ENCODE measurements at places on chromosomes 5 and 9.

- DNase-seq: no peak
Measured at GRCh38 chr5:81069990-81070389, 109.8 kb downstream of the RASGRF2 start.

GRCh38 chr5:103259705-103260355, 1.3 kb downstream of the MACIR start:
- peak; percentile 47 for DNase-seq

GRCh38 chr5:98843481-98843880, 70.0 kb downstream of the RGMB start:
- no peak for DNase-seq

DNA sequence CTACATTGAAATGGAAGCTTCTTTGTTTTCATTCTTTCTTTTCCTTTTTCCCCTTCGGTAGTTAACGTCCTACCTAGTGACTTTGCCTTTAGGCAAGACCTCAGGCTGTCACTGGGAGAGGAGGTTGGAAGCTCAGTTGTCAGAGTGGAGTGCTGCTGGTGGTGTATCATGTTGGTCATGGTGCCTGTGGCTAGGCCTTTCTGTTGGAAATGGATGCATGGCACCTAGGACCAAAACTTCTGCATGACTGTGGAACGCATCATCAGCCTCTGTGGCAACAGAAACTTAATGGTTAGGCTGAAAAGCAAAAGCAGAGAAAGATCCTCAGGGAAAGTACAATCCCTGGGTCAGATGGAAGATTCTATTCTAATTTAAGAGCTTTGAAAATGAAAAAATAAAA, 57.9 kb downstream of the OSTF1 start:
- peak; percentile 12 for DNase-seq

DNA sequence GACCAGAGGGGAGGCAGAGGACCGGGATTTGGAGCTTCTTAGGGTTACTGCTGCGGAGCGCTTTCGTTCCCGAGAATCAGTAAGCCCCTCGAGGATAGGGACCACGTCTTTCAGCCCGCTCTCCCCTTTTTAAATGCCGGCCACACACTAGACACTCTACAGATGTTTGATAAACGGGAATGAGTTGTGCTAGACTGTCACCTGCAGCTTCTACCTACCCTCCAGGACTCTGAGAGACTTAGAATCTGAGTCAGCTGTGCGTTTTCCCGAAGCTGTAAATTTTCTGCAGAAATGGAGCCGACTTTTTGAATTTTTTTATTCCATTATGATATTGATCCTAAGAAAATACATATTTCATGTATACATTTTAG, 670 bp downstream of the CCDC171 start:
- no peak for DNase-seq

GRCh38 chr5:178201927-178202235, 2.5 kb upstream of the HNRNPAB start:
- no peak for DNase-seq

GRCh38 chr5:61344187-61344944, 12.3 kb downstream of the ZSWIM6 start:
- no peak for DNase-seq

GRCh38 chr9:101848485-101848919, 110.1 kb upstream of the GRIN3A start:
- DNase-seq: no peak

DNA sequence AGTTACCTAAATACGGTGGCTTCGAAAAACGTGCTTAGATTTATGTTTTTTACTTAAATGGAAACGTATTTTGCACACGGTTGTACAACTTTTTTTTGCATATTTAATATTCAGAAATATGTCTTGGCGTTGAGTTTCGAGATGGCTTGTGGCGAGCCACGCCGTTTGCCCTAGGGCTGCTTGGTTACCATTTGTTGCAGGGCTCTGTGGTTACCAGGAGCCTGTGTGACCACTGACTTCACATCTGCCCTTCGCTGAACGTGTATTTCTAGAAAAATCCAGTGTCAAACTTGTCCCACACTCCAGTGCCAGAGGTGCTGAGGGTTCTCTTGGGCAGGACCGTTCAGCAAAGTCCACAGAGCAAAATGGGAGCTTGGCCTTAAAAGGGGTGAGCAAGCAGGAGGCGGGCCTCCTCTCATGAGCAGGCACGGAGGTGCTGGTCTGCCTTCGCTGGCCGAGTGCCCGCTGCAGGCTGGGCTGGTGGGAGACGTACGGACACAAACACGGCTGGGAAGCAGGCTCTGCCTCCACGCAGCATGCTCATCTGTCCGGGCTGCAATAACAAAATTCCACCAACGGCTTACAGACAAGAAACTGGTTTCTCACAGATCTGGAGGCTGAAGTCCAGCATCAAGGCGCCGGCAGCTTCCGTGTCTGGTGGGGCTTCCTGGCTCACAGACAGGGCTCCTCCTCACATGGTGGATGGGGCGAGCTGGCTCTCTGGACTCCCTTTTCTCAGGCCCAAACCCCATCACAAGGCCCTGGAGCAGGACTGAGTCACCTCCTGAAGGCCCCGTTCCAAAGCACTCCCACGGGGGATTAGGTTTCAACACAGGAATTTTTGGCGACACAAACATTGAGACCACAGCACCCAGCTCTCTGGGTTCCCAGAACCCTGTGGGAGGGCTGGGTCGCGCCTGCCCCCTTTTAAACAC, 5.4 kb downstream of the MRPL36 start:
- peak; percentile 68 for DNase-seq

DNA sequence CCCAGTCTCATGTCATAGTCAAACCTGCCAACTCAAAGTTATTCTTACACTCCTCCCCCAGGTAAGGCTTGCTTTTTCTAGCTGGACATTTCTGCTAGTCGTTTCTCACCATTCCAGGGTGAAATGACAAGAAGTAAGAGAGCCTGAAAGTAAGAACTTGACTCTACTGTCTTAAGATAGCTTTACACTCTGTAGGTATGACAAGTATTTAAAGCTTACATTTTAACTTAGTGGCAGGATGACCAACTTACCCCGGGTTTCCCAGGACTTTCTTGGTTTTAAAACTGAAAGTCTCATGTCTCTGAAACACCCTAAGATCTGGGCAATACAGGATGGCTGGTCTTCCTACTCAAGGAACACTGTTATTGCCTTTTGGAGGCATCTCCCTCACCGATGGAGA, 67.5 kb upstream of the PIK3R1 start:
- DNase-seq: no peak

DNA sequence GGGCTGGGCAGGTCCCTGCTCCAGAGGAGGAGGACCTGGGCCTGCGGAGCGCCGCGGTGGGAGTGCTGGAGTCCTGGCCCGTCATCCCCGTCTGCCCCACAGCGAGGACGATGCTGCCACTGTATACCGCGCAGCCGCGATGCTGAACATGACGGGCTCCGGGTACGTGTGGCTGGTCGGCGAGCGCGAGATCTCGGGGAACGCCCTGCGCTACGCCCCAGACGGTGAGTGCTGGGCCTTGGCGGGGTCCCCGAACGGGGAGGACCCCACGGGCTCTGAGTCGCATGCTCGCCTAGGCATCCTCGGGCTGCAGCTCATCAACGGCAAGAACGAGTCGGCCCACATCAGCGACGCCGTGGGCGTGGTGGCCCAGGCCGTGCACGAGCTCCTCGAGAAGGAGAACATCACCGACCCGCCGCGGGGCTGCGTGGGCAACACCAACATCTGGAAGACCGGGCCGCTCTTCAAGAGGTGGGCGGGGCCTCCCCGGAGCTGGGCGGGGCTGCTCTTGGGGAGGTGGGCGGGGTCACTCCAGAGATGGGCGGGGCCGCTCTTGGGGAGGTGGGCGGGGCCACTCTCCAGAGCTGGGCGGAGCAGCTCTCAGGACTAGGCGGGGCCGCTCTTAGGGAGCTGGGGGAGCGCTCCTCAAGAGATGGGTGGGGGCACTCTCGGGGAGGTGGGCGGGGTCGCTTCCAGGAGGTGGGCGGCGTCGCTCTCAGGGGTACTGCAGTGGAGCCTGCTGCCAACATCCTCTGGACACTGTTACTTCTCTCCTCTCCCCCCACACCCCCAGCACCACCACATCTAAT, 13.1 kb downstream of the LRRC26 start:
- DNase-seq: peak; percentile 41

DNA sequence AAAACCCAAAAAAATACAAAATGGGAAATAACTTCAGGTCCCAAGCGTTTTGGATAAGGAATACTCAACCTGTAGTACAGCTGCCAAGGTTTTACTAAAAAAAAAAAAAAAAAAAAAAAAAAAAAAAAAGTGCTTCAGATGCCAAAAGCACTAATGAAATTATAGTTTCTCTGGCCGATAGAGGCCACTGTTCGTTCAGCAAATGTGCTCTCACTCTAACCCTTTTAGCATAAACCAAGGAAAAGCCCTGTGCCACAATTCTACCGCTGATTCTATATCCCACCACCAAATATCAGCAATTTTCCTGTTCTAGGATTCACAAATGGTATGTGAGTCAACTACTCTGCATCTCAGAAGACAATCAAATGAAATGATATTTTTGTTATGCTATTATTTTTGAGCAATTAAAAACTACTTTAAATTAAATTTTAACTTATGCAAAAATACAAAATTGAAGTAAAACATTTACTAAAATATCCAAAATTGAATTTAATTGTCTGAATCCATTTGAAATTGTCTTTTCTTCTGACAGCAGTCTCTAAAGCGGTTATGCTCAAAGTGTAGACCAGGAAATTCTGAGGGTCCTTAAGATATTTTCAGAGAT, 79.8 kb downstream of the RICTOR start:
- peak; percentile 84 for DNase-seq

GRCh38 chr9:87798261-87798833, 72.4 kb downstream of the CTSL start:
- no peak for DNase-seq

- peak; percentile 17 for DNase-seq
Measured at GRCh38 chr9:125878164-125878631, 131.0 kb downstream of the PBX3 start.

DNA sequence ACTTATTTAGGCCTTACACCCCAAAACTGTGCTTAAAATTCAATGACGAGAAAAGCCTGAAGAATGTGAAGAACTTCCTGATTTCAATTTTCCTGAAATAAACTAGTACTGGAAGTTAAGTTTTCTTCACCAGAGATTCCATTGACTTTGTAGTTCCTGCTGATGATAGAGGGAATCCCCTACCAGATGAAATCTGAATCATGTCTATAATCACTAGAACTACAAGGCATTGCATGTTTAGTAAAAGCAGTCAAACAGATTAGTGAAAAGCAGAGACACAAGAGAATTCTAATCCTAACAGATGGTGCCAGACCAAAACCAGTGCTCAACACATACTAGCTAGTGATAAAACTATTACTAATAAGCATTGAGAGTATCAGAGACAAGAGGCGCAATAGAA, 130.0 kb downstream of the PDE4D start:
- DNase-seq: no peak
